ENCODE measurements at places on chromosomes 1 and 21. TPM values are rescaled to one million over a fixed set of nuclear protein-coding genes. Genes with fewer than 3 reads are reported as not detected.

GRCh38 chr1:29801561-29801973 lies 565.2 kb downstream of the PTPRU start:
- DNase-seq = no peak

- no peak for DNase-seq
Measured at GRCh38 chr1:193322211-193322610, 135.8 kb upstream of the B3GALT2 start.

- DNase-seq = no peak
Measured at GRCh38 chr1:157725221-157725577, 24.6 kb upstream of the FCRL3 start.

Gene BRDT
- 0.13 TPM for total RNA-seq

GRCh38 chr1:186289943-186290545 lies 85.0 kb downstream of the TPR start:
- no peak for DNase-seq

DNA sequence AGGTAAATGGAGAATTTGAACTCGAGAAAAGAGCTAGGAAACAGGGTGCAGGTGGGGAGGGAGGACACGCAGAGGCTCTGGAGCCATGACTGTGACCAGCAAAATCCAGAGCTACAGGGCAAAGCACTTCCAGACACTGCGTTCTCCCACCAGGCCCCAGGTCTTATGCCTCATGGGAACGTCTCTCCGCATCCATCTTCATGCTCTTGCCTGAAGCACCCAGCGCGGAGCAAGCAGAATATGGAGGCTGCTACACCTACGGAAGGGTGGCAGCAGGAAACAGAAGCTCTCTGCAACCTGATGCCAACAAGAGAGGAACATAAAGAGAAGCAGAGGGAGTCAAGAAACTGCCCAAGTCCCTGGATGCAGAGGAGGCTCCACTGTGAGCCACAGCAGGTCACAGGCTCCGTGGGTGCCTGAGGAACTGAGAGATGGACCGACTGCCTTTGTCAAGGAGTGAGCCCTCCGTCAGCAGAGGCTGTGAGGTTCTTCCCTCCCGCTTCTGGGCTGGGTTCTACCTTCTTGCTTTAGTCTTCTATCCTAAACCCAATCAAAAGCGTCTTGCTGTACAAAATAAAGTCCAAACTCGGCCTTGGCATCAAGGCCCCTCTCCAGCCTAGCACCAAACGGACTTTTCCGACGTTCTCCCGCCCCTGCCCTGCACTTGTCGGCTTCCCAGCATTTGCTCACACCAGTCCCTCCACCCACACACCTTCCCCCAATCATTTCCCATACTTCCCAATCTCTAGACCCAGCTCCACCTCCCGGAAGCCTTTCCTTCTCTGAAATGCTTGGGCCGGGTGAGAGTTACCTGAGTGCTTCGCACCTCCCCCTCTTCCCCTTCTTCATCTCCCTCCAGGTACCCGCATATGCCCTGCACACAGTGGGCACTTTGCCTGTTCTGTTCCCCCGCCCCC lies 930 bp downstream of the DHCR24 start:
- peak; percentile 29 for DNase-seq

GRCh38 chr1:180264595-180264994 lies 34.5 kb downstream of the LHX4 start:
- DNase-seq = no peak

DNA sequence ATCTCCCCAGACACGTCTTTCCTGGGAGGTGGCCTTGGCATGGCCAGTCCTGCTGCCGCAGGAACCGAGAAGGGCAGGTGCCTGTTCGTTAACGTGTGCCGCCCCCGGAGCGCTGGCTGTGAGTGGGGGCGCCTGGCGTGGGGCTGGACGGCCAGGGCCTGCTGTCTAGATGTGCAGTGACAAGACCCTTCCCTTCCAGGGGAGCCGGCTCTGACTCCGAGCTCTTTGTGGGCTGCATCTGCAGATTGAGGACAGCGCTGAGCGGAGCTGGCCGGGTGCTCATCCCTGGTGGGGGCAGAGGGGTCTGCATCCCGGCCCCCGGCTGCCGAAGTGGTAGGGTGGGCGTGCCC lies 13.0 kb downstream of the COL18A1 start:
- DNase-seq = peak; percentile 8

Gene TSPEAR
- total RNA-seq = 2.9 TPM

DNA sequence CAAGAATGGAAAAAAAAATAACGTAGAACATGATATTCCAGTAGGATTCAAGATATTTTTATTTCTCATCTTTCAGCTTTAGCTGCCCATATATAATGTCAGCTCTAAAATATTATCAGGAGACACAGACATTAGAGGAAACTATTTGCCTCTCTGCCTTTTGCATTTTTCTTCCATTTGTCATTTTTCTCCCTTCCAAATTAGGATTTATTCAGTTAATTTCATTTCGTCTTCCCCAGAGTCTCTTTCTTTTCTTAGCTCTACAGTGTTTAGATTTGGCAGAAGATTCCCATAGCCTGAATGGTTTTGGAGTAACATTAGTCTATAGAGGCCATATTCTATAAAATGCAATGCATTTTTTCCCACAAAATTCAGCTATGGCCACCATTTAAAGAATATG lies 5.1 kb upstream of the ENAH start:
- DNase-seq = no peak

DNA sequence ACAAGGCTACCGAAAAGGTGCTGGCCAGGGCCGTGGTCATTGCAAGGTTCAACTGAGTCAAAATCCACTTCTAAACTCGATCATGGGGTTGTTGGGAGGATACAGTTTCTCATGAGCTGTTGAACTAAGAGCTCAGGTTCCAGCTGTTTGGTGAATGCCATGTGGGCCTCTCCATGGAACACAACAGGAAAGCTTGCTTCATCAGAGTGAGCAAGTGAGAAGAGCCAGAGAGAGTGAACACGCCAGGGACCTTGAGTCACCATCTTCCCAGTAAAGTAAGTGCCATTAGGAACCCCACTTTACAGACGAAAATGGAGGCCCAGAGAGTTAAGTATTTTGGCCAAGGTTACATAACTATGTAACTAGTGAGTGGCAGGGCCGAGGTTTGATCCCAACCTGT lies 475.1 kb upstream of the VAMP3 start:
- DNase-seq = no peak
